ENCODE measurements at places on chromosomes 3 and 15. TPM values are rescaled to one million over a fixed set of nuclear protein-coding genes. Genes with fewer than 3 reads are reported as not detected.

- no peak for DNase-seq
These were observed 33.7 kb downstream of the VIPR1 start for GRCh38 chr3:42535981-42536784.

The DPPA2 gene
- 1.4 TPM for polyA plus RNA-seq

The WDR5B gene
- 12.2 TPM for polyA plus RNA-seq

GRCh38 chr3:117479095-117479494, 769.5 kb downstream of the TUSC7 start:
- DNase-seq = no peak
